ENCODE measurements at places on chromosomes 5 and 9.

DNA sequence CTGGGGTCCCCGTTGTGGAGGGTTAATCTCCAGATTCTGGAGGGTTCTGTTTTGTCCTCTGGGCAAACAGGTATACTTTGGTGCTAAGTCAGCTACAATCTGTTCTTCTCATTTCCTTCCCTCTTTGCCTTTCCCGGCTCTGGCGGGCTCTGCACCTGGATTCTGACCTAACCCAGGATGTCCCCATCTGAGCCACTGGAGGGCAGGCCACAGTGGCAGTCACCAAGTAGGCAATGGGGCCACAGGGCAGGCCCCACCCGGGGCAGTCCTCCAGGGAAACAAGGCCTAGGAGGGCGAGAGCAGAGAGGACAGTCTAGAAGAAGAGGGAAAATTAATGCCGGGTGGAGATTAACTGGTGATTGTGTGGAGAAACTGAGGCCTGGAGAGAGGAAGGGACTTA lies 40.4 kb upstream of the HRH2 start:
- no peak for DNase-seq

- DNase-seq = no peak
Measured at GRCh38 chr5:113293068-113293974, 141.5 kb downstream of the TSSK1B start.

DNA sequence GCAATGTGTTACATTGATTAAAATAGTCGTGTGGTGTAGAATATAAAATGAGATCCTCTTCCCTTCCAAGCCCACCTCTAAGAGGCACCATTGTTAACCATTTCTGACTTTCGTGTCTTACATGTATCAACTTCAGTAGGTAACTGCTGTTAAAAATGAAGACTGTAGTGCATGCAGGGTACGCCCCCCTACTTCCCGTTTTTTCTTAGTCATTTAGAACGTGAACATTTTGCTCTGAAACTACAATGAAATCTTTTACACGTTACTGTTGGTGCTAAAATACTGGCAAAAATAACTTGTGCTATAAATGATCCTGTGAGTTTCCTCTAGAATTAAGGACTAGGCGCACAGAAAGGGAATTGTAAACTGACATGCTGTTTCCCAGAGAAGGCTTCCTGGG lies 41.5 kb downstream of the WNK2 start:
- no peak for DNase-seq

GRCh38 chr9:110753731-110754231 lies 85.2 kb downstream of the MUSK start:
- DNase-seq = no peak

DNA sequence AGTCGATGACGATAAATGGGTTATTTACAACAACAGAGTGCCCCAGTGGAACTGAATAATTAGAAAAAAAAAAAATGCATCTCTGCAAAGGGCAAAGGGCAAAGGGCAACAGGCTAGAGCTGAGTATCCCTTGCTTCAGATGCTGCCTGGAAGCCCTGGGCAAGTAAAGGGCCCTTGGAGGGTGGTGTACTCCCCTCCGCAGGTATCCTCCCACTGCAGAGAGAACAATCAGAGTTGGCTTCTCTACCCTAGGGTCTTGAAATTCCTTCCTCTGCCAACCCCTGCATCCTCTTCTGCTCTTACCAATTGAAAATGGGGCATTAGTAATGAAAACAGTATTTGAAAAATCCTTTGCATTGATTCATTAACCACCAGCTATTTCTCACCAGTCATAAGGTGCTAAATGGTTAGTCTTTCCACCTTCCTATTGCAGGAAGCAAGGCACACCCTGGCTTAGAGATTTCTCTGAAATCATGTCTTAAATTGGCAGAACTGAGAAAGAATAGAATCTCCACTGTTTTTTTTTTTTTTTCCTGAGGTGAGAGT lies 122.6 kb downstream of the SEMA6A start:
- no peak for DNase-seq

DNA sequence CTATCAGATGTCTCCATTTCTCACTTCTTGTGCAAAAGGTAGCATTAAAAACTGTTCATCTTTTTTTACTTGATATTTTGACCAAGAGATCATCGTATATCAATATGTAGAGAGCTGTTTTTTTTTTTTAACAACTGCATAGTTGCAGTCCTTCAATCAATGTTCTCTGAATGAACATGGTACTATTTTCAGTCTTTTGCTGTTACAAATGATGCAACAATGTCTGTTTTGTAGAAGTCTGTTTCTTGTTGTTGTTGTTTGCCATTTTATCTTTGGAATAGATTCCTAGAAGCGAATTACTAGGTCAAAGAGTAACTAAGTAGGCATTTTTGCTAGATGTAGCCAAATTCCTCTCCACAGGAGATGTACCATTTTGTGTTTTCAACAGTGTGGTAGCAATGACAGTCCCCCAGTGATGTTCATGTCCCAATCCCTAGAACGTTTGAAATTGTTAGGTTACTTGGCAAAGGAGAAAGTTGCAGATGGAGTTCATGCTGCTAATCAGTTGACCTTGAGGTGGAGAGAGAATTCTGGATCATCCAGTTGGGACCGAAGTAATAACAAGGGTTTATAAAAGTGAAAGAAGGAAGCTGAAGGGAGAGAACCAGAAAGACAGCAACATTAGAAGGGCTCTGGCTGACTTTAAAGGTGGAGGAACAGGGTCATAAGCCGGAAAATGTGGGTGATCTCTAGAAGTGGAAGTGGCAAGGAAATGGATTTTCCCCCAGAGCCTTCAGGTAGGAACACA lies 6.3 kb downstream of the MTREX start:
- no peak for DNase-seq

DNA sequence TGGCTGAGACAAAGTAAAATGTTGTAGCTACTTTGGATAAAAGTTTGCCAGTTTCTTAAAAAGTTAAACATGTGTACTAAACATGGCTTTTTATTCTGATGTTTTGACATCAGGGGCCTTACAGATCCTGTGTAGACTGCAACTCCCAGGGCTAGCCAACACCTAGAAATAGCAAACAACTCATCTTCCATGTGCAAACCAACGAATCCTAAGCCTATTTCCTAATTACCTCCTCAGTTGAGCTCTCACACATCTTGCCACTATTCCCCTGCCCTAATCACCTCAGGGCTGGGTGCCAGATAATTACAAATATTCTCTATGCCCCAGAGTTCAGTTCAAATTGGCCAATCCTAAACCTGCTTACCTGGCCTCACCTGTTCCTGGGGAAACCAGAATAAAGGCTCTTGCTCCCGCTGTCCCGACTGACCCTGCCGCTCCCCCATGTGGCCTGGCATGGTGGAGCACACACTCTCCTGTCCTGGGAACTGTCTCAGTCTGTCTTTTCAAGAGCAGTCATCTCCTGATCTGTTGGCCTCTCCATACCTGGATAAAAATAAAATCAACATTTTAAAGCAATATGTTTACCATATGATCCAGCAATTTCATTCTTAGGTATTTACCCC lies 37.1 kb upstream of the FAM169A start:
- peak; percentile 55 for DNase-seq

GRCh38 chr5:56574778-56575177 lies 240.6 kb upstream of the MAP3K1 start:
- DNase-seq = no peak

DNA sequence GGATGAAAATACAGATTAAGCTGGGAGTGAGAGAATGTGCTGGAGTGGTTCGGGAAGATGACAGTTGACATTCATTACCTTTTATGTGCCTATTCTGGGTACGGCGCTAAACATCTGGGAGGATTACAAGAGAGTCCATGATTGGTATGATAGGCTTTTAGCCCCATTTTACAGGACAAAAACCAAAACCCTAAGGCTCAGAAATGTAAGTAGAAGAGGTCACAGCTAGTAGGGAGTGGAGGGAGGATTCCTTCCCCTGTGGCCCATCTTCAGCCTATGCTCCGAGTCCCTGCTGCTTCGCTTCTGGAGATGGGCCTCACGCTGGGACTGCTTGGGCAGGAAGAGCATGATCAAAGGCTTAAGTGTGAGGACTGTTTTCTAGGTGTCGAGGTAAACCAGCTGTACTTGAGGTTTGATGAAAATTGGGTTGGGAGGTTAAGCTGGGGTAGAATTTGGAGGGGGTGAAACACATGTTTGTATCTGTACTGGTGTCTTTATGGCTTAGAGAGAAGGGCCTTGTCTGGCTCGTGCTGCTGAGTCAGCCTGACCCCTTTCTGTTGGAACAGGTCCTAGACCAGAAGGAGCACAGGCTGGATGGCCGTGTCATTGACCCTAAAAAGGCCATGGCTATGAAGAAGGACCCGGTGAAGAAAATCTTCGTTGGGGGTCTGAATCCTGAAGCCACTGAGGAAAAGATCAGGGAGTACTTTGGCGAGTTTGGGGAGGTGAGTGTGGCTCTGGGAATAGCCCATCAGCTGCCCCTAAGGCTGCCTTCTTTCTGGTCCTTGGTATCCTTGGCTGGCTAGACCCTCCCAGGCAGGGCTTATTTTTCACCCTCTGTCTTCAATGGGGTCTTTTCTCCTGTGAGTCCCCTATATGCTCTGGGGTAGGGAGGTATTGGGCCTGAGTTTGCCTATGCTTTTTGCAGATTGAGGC lies 2.1 kb downstream of the HNRNPAB start:
- DNase-seq = no peak

- no peak for DNase-seq
Measured at GRCh38 chr5:151420127-151420526, 27.3 kb upstream of the SLC36A1 start.

DNA sequence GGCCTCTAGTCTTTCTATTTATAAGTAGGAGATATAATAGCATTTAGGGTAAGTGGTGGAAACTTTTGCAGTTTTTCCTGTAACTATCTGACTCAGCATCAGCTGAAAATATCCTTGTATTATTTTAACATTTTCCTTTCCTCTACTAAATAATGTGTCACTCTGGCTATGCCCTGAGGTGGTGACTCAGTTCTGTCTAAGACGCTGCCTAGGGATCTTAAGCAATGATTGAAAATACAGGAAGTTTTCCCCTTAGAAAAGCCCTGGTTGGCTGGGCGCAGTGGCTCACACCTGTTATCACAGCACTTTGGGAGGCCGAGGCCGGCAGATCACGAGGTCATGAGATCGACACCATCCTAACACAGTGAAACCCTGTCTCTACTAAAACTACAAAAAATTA lies 9.3 kb upstream of the EDIL3 start:
- no peak for DNase-seq
